ENCODE measurements at places on chromosomes 2 and 18. TPM values are rescaled to one million over a fixed set of nuclear protein-coding genes. Genes with fewer than 3 reads are reported as not detected.

The UGT1A3 gene
- not detected for total RNA-seq

The EVA1A gene
- total RNA-seq = 89.2 TPM

The CNDP1 gene
- not detected for total RNA-seq

The ANKRD12 gene
- 12.9 TPM for total RNA-seq

The GPAT2 gene
- 0.28 TPM for total RNA-seq

The ZBTB7C gene
- not detected for total RNA-seq

Data from IMR-90 (cell line).